Thyroid gland (tissue), 4 donors: ENCODE measurements at places on chromosomes 2 and 18. TPM values are rescaled to one million over a fixed set of nuclear protein-coding genes. Genes with fewer than 3 reads are reported as not detected.

DNA sequence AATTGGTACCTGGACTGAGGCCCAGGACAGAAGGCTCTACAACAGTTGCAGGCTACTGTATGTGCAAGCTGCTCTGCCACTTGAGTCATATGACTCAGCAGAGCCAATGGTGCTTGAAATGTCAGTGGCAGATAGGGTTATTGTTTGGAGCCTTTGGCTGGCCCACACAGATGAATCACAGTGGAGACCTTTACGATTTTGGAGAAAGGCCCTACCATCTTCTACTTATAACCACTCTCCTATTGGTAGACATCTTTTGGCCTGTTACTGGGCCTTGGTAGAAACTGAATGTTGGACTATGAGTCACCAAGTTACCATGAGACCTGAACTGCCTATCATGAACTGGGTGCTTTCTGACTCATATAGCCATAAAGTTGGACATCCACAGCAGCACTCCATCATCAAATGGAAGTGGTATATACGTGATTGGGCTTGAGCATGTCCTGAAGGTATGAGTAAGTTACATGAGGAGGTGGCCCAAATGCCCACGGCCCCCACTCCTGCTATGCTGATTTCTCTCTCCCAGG, 88.9 kb upstream of the NRXN1 start:
- no peak overlapping the region for H3K4me3 ChIP-seq
- H3K27ac ChIP-seq: no peak overlapping the region
- DNase-seq: no peak
- H3K4me1 ChIP-seq: no peaks in the 10 kb centered on the region

- no peak overlapping the region for H3K4me3 ChIP-seq
- H3K36me3 ChIP-seq: no peaks in the 10 kb centered on the region
- DNase-seq: peak; percentile 20
- peaks cover 17% of the 10 kb centered on the region for H3K4me1 ChIP-seq
- no peak overlapping the region for H3K27ac ChIP-seq
Measured at GRCh38 chr2:65351234-65351947, 81.0 kb downstream of the SPRED2 start.

SMYD5 gene
- 16.2 TPM for total RNA-seq

- no peak overlapping the region for H3K4me3 ChIP-seq
- H3K27ac ChIP-seq: no peak overlapping the region
- peak; percentile 51 for DNase-seq
- H3K4me1 ChIP-seq: no peaks in the 10 kb centered on the region
- H3K27me3 ChIP-seq: no peaks in the 10 kb centered on the region
- H3K36me3 ChIP-seq: no peaks in the 10 kb centered on the region
Measured at GRCh38 chr2:190088917-190089316, 26.4 kb upstream of the MSTN start.

SYT4 gene
- 3.0 TPM for total RNA-seq

DNA sequence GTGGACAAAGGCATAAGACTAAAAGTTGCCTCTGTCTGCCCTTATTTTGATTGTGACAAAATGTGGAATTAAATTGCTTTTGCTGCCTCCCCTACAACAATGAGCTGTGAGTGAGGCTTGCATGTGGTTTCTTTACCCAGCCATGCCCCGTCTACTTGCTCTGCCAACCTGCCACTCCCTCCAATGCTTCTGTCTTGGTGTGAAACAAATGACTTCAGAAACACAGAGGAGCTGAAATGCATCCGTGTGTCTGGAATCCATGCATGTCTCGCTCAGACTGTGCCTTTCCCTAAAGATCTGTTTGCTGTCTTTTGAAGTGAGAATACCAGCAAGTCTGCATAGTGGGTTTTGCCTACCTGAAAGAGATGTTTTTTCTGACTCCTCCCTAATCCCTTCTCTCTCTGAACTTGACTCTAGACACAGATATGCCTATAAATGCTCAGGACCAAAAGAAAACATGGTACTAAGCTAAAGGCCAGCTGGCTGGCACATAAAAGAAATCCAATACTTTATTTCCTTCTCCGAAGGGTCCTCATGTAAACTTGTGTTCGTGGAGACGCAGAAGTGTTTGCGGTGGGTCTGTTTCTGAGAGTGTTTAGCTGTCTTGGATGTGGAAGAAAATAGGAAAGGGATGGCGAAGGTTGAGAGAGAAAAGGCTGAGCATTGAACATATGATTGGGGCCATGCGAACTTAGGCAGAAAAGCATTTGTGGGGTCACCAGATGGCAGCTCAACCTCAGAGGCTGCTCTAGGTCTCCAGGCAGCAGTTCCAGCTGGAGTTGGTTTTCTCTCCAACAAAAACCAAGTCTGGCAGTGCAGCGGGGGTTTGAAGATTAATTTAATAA, 120.5 kb downstream of the CCBE1 start:
- H3K27me3 ChIP-seq: no peaks in the 10 kb centered on the region
- H3K4me3 ChIP-seq: no peak overlapping the region
- no peaks in the 10 kb centered on the region for H3K4me1 ChIP-seq
- H3K27ac ChIP-seq: no peak overlapping the region

DNA sequence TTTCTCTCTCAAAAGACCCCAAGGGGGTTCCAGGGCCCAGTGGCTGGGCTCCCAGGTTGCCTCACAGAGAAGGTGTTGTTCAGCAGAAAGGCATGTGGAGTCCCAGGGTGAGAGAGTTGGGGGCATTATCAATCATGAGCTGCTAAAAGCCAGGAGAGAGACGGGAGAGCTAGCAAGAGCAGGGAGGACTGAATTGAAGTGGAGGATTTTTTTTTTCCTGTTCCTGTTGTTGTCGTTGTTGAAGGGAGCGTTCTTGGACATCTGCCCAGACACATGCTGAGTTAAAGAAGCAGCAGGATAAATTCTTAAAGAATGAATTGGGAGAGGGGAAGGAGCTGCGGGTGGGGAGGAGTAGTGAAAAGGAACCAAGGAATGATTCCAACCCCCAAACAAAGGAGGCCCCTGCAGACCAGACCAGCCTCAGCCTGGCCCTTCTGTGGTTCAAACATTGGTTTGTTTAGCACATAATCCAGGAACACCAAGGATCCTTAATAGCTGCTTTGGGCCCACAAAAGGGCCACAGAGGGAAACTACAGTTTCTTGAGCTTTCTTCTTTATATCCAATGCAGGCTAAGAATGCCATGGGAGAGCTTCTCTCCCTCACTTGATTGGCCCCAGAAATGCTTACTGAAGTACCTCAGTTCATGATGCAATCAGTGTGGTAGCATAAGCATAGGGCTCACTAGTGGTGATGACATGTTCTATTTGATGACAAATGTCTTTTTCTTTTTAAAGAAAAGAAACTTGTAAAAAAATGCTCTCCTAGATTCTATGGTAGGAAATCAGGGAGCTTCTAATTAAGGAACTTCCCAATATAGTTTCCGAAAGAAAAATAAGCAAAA, 146.0 kb downstream of the SETBP1 start:
- no peak overlapping the region for H3K4me3 ChIP-seq
- H3K27ac ChIP-seq: peak overlapping the region; percentile 84

IL1F10 gene
- not detected for total RNA-seq

- H3K4me3 ChIP-seq: no peak overlapping the region
- DNase-seq: no peak
- H3K27me3 ChIP-seq: no peaks in the 10 kb centered on the region
Measured at GRCh38 chr2:152504618-152505017, 169.6 kb downstream of the FMNL2 start.
